ENCODE measurements at places on chromosomes 16 and 17.
A peak's percentile ranks its signal among the peaks of the same experiment; 100 is the strongest.

DNA sequence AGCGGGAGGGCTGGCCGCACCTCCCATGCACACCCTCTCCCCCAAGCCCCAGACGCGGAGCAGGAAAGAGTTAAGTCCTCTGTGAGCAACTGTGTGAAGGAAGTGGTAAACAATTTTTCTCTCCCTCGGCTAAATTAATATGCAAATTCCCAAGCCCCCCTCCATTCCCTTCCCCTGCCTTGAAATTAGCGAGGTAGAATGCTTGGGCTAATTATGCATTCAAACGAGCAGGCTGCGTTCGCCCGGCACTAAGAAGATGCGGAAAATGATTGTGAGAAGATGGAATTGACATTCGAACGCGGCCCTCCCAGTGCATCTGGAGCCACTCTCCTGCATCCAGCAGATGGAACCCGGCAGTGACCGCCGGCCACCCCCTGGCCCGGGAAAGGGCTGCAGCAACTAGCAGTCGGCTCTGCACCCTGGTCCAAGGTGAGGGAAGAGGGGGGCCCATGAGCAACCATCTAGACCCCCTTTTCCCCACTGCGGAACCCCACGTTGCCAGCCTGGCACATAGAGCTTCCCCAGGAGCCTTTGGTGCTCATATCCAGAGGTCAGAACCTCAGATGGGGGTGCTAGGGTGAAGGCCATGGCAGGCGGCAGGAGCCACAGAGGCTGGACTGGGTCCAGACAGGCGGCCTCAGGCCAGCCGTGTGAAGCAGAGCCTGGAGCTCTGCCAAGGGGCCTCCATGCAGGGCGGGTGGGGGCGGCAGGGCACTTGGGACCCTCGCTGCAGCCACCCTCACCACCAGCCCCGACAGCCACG, 49.1 kb upstream of the ACSF3 start:
- DNase-seq = no peak

DNA sequence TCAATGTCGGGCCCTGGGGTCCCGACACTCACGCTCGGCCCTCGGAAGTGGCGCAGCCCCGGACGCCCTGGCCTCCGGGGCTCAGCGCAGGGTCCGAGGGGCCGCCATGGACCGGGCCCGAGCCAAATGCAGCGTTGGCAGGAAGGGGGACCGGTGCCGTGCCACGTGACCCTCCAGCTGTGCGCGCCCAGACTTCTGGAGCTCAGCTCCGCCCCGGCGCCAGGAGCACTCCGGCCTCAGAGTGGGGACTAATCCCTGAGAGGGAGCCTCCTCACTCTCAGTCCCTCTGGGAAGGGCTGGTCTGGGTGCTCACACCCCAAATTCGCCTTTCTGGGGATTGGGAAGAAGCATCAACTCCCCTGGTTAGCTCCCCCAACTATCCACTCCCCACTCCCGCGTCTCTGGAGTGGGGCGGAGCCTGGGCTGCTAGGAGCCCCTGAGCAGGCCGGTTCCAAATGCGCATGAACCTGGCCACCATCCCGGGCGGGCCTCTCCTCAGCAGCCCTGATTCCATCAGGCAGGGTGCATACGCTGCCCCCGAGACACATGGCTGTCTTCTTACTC, at the start of gene B3GNT9:
Gene B3GNT9, minus strand, starts transcription at position 166 of the 564 bp plus-strand sequence. CDS start 513 bp downstream, outside the sequence.
- peak; percentile 30 for DNase-seq

DNA sequence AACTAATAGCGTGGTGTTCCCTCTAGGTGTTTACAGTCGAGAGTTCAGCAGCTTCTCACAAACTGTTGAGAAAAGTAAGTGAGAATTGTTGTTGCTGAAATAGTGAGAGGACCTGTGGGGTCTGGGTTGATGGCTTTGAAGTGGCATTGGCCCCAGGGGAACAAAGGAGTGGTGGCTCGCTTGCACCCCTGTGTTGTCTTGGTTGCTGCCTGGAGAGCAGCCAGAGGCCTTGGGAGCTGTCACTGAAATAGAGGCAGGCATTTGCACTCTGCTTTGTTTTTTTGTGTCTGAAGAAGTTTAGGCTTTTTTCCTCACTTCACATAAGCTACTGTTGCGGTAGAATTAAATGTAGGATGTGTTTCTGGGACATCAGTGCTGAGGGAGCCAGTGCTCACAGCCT, 36.8 kb downstream of the PRMT7 start:
- DNase-seq = no peak

DNA sequence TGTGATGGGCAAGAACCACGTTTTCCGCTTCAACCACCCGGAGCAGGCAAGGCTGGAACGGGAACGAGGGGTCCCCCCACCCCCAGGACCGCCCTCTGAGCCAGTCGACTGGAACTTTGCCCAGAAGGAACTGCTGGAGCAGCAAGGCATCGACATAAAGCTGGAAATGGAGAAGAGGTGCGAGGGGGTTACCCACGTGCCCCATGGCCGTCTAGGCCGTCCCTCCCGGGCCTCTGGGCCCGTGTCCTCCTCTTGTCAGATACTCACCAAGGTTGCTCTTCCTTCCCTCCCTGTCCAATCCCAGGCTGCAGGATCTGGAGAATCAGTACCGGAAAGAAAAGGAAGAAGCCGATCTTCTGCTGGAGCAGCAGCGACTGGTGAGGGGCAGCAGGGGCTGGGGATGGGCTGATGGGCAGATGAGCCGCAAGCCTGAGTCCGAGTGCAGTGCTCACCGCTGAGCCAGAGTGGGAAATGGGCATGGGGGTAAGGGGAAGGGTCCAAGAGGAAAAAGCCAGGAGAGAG, 14.7 kb downstream of the SLC52A1 start:
- DNase-seq = no peak

- no peak for DNase-seq
Measured at GRCh38 chr16:62913333-62913732, 877.1 kb upstream of the CDH8 start.

DNA sequence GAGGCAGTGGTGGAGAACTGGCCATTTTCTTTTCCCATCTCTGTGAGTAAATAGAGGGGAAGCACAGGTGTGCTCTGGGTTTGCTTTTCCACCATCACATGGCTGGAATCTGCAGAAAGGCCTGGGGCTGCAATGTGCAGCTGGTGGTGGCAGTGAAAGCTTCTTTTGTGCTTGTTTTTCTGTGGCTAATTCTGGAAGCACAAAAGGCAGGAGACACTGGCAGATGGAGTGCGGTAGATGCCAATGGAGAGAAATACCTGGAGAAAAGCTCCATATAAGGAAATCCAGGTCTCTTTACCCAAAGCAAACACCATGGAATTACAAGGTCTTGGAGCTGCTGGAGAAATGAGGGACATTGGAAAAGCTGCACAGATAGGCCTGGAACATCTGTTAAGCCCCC, 146.9 kb downstream of the HAPSTR1 start:
- no peak for DNase-seq

DNA sequence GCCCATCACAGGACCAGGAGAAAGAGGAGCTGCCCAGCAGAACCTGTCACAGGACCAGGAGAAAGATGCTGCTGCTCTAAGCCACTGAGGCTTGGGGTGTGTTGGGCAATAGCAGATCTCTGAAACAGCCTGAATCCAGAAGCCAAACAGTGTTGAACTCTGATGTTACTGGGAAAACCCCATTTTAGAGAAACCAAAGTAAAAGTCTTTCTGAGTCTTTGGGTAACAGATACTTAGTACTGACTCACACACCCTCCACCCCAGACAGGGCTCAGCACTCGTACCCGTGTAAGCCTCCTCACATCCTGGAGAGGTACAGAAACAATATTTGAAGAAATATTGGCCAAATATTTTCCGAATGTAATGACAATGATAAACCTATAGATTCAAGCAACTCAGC, 82.8 kb upstream of the GNG13 start:
- DNase-seq = no peak

GRCh38 chr16:57476546-57477410, 9.5 kb downstream of the DOK4 start:
- DNase-seq = no peak

DNA sequence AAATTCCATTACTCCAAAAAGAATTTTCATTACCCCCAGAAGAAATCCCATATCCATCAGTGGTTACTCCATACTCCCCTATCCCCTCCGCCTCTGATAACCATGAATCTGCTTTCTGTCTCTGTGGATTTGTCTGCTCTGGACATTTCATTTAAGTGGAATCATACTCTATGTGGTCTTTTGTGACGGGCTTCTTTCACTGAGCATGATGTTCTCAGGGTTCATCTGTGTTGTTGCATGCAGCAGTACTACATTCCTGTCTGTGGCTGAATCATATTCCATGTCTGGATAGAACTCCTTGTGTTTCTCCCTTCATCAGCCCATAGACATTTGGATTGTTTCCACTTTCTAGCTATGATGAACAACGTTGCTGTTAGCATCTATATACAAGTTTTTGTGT, 59.5 kb upstream of the IRX3 start:
- DNase-seq = no peak

DNA sequence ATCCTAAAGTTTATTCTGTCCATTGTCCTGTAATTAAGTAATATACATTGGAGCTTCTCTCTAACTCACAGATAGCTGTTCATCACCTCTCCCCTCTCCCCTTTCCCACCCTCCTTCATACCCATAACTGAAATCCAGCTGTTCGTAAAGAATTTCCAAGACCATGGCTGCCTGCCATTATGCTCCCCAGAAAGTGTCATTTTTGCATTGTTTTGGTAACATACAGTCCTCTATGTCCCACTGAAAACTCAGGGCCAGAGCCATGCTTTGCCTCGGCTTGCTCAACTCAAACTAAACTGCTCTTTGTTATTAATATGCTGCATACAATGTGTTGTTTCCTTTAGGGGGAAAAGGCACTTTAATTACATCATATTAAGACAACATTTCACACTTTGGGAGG, 132.0 kb downstream of the MRTFB start:
- DNase-seq = peak; percentile 49

DNA sequence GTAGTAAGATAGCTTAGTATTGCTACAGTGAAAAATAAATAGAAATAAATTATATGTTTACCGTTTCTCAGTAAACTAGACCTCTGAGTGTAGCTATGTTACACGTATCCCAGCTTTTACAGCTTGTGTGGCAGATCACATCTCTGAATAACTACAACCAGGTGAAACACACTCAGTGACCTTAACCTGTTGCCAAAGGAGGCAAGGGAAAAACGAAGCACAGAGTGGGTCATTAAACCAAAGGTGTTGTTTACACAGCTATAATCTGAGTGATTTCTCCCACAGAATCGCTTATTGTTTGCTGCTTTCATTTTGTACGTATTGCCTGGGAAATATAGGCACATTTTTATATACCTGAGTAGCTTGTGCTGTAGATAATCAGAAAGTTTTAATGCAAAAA, 688.2 kb upstream of the KIF2B start:
- DNase-seq = no peak

- DNase-seq = peak; percentile 32
Measured at GRCh38 chr17:77437017-77437416, 296.2 kb downstream of the SEC14L1 start.

DNA sequence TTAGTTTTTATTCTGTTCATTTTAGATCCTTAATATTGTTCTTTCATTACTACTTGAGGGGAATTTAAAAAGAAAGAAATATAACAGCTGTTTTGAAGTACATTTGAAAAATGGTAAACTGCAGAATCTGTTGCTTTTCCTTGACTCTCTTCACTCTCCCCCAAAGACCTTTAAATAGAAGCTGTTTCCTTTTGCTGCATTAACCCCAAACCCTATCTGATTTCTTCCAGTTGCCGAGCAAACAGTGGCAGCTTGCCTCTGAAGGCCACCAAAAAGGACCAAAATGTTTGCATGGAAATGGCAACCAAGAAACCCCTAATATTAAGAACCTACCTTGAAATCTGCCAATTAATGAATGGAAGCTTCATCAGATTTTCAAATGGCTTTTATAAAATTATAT, 37.1 kb downstream of the PRKCA start:
- no peak for DNase-seq

GRCh38 chr17:80261159-80261894, 675 bp downstream of the RNF213 start:
- peak; percentile 66 for DNase-seq

DNA sequence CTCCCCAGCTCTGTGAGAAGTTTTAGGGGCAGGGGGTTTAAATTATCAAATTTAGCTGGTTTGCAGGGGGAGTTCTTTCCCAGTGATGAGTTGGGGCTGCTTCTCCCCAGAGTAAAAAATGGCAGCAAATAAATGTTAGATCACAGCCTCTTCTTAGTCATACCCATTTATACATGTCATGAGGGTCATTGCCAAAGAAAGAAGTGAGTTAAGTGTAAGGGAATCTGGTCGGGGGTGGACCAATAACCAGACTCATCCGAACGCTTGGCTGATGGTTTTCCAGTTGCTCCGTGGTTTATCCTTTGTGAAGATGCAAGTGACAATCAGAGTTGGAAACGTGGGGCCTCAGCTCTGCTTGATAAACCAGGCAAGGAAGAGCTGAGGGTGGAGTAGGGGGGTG, 87.1 kb downstream of the PLXDC1 start:
- no peak for DNase-seq

DNA sequence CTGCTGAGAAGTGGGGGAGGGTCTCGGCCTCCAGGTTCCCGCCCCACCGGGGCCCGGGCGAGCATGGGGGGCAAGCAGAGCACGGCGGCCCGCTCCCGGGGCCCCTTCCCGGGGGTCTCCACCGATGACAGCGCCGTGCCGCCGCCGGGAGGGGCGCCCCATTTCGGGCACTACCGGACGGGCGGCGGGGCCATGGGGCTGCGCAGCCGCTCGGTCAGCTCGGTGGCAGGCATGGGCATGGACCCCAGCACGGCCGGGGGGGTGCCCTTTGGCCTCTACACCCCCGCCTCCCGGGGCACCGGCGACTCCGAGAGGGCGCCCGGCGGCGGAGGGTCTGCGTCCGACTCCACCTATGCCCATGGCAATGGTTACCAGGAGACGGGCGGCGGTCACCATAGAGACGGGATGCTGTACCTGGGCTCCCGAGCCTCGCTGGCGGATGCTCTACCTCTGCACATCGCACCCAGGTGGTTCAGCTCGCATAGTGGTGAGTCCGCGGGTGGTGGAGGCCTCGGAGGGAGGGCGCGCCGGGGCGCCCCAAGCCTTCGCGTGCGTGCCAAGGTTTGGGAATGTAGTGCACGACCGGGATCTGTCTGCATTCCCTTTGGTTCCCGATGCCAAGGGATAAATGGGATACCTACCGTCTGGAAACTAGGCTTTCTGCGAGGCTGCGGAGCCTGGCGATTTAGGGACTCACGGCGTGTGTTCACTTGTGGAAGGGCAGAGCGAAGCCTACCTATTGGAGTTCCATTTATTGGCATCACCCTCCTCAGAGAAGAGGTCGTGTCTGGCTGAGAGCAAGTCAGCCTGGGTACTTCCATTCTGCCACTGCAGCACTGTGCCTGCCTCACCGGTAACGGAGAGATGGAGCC, 1.0 kb downstream of the ZNRF1 start:
- peak; percentile 21 for DNase-seq

DNA sequence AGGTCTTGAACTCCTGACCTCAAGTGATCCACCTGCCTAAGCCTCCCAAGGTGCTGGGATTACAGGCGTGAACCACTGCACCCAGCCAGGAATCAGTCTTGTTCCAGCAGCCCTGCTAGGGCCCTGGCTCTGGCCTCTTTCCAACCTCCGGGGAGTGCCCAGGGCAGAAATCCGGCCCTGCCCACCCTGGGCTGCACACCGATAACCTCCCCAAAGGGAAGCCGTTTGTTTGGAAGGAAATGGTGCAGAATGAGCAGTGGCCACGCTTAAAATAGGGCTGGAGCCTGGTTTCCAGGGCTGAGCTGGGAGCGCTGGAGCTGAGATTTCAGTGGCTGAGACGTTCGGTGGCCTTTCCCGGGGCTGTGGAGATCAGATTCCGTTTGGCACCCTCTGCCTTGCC, 17.8 kb upstream of the EMP2 start:
- DNase-seq = no peak
